ENCODE measurements at places on chromosomes 11 and 22.

DNA sequence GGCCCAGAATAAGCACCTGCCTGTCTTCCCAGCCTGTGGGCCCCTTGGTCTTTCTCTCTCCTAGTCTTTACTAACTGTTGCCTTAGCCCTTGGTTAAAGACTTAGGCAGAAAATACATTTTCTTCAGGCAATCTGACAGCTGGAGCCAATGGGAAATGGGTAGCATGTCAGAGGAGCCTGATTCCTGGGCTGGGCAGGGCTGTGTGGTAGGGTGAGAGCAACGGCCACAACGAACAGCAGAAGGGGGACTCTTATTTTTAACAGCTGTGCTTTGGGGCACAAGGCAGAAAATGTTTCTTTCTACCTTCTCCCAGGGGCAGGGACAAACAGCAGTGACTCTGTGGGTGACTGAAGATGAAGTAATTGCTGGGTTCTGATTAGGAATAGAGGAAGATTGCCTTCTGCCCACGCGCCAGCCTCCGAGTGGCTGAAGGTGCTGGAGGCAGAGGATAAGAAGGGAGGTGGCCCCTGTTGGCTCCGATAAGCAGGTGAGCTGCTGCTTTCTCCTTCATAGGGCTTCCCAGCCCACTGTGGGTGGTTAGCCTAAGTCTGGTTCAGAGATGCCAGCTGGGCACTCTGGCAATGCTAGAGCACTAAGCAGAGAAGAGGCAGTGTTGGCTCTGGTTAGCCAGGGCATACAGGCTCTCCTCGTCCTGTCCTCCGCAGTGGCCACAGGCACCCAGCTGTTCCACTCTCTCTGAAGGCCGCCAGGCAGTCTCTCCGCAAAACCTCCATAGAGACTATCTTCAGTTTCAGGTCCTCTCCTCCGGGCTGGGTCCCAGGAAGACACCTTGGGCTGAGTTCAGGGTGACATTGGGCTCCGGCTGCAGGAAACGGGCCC is 1.5 kb downstream of the YPEL4 start:
- no peak for DNase-seq

DNA sequence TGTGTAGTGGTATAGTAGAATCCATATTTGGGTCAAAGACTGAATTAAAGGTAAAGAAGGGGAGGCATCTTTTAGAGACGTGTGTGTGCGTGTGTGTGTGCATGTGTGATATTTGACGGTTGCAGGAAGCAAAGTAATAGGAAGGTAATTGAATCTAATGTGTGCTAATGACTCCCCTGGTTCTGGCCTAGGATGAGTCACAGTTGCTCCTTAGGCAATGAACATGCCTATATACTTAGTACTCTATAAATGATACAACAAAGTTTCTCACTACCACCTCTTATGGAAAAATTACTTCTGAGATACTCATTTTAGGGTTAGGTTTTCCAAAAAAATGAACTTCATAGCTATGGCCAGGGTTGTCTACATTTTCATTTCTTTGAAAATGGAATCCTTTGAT is 409.6 kb downstream of the GUCY1A2 start:
- no peak for DNase-seq

DNA sequence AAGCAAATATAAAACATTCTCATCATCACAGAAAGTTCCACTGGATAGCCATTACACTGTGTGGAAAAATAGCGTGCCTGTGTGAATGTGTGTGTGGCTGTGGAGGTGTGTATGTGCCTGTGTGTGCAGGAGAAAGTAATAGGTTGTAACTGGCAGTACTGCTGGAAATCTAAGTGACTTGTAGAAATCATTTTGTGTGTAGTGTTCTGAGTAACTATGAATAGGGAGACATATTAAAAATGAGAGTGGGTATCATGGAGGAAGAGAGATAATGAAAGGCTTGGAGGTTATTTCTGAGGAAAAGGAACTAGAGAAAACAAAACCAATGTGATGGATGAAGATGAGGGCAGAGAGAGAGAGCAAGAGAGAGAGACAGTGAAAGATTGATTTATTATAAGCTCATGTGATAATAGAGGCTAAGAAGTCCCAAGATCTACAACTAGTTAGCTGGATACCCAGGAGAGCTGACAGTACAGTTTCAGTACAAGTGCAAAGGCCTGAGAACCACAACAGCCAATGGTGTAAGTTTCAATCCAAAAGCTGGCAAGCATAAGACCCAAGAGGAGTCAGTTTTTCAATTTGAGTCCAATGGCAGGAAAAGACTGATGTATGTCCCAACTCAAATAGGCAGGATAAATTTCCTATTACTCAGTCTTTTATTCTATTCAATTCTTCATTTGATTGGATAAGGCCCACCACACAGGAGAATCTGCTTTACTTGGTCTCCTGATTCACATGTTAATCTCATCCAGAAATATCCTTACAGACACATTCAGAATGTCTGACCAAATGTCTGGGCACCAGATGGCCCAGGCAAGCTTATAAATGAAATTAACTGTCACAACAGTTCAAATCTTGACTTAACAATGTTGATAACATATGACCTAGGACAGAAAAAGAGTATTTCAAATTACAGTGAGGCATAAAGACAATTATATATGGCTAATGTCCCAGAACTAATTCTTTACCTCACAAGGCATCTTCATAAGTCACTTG is 14.9 kb downstream of the KBTBD3 start:
- no peak for DNase-seq

DNA sequence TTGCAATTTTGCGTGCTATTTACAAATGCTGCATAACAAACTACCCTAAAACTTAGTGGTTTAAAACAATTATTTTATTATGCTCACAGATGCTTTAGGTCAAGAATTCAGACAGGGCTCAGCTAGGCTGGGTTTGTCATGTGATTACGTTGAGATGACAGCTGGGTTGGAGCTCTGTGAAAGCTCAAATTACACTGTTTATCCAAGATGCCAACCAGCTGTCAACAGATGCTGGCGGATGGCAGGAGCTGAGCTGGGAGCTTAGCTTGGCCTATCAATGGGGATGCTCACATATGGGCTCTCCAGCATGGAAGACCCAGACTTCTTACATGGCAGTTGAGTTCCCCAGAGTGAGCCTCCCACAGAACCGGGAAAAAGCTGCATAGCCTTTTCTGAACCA is 62.7 kb downstream of the STK33 start:
- no peak for DNase-seq

DNA sequence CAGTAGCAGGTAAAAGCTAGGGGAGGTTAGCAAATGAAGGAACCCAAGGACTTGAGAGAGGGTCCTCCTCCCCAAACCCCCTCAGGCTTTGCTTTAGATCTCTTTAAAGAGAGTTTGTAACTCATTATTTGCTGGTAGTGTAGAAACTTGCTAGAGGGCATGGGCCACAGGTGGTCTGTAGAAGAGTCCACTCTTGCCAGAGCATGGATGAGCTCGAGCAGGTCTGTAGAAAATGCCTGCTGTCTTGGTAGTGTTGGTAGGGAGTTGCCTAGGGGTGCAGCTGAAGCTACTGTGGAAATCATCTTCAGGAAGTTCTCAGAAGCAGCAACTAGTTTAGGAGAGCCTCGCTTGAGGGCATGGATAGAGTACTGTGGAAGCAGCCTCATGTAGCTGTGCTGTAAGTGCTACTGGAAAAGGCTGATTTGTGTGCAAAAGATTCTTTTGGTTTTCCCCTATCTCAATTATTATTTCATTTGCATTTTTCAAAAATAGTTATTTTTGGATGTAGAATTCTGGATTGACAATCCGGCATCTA is 104.3 kb downstream of the TMEM135 start:
- no peak for DNase-seq

DNA sequence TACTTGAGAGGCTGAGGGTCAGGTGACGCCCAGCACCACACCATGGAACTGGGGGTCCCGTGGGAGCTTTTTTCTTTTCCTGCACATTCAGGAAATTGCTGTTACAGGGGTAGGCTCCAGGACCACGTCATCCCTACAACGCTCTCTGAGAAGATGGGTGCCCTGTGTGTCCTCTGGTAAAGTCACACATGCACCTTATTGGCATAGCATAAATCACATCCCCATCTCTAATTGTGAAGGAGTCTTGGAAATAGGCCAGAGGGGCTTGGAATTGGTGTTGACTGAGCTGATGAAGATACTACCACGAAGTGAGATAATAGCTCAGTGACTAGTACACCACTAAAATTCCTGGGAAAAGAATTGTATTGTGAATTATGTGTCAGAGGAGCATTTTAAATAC is 57.6 kb downstream of the TNRC6B start:
- no peak for DNase-seq

- DNase-seq: no peak
Measured at GRCh38 chr22:30610299-30610698, 3.3 kb downstream of the TCN2 start.

- no peak for DNase-seq
Measured at GRCh38 chr11:122313581-122313980, 197.6 kb upstream of the BLID start.

- no peak for DNase-seq
Measured at GRCh38 chr11:3096909-3097530, 39.8 kb upstream of the CARS1 start.

DNA sequence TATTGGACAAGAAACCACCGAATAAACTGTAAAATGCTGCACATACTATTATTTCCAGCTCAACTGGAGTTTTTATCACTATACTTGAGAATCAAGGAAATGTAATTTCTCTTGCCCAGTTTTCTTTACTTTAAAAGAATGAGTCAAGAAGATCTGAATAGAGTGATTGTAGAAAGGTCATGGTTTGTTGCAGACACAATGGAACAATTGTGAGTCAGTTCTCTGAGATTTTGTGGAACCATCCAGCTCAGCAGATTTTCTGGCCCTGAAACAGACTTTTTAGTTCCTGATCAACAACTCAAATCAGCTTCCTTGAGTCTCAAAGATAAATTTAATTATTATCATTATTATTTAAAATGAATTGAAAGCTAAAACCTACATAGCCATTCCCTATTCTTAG is 1.3 kb downstream of the TCN1 start:
- no peak for DNase-seq

- DNase-seq: no peak
Measured at GRCh38 chr22:36162127-36163034, 1.8 kb upstream of the APOL3 start.

GRCh38 chr11:116888024-116888423 is 50.6 kb upstream of the APOA1 start:
- no peak for DNase-seq

GRCh38 chr11:69173925-69174581 is 18.3 kb downstream of the SMIM38 start:
- no peak for DNase-seq

GRCh38 chr11:10514202-10514601 is 26.8 kb downstream of the RNF141 start:
- DNase-seq: no peak

DNA sequence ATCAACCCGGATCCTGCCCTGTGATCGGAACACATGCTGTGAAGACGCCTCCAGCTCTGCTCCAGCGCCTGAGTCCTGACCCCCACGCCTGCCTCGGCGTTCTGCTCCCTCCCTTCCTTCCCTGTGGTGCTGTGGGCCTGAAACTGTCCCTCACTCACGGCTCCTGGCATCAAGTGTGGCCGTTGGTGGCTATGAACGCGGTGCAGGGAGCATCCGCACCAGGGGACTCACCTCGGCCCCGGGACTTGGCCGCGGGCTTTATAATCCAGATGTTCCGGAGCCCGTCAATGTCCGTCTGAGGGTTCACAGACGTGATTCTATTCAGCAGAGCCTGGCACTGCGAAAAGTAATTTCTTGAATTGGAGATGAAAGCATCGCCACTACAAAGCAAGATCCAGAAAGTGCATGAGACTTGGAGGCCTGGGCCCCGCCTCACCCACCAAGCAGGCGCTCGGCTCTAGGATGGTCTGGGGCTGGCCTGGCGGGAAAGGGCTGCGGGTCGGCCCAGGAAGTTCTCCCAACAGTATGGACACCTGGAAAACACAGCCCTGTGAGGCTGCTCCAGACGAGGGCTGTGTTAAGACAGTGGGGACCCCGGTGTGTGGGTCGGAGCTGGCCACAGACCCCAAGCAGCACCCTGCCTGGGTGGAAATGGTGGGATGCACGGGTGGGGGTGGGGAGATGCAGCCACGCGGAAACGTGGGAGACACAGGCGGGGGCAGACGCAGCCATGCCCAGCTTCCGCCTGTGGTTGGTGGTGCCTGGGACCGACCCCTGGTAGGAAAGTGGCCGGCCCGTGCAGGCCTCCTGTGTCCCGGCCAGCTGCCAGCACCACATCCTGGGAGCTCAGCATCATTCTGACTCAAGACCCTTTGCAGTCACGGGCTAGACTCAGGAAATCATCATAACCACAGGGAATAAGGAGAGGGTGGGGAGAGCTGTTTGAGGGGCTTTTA is 21.8 kb upstream of the IL17REL start:
- no peak for DNase-seq

DNA sequence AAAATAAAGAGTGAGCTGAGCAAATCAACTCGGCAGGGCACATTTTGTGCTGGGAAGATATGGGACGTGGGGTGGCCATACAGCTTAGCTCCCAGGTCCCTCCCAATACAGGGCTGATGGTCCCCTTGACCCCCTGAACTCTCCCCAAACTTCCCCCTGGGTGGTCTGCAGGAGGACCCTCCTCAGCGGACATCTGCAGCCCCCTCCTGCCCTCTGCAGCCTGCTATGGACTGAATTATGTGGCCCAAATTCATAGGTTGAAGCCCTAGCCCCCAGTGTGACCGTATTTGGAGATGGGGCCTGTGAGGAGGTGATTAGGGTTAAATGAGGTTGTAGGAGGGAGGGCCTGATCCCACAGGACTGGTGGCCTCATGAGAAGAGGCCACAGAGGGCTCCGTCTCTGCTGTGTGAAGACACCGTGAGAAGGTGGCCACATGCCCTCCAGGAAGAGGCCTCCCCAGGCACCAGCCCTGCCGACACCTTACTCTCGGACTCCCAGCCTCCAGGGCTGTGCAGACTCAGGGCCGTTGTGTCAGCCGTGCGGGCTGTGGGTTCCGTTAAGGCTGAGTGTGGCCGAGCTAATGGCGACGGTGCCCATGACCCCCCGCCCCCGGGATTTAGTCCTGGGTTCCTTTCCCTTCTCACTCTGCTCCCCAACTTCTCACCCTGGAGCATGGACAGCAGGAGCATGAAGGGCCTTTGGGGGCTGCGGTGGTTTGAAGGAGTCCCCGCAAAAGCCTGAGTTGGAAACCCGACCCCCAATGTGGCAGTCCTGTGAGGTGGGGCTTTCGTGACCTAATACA is 1042.8 kb downstream of the BRD1 start:
- DNase-seq: no peak

DNA sequence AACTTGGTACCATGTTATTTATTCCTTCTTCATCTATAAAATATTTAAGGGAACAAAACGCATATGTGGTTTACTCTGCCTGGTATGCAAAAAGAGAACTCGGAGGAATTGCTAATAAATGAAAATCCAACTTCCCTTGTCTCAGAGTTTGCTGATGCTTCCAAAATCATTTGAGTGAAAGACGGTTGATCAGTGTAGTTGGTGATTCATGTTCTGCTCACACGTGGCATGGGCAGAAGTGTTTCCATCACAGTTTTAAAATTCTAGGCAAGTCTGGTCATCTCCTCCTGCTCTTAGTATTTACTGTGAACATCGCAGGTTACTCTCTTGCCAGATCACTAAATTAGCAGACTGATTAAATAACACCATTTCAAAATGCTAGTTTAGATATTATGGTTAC is 11.9 kb upstream of the PARVB start:
- no peak for DNase-seq

- no peak for DNase-seq
Measured at GRCh38 chr11:65609229-65609628, 4.8 kb downstream of the MAP3K11 start.

All from stimulated activated CD4-positive, alpha-beta T cell treated with anti-CD3 and anti-CD28 coated beads, TNF-alpha, amount 100 ng/mL, for 24 hours (primary cell).